ENCODE measurements at places on chromosomes 2 and 18.
A peak's percentile ranks its signal among the peaks of the same experiment; 100 is the strongest.

DNA sequence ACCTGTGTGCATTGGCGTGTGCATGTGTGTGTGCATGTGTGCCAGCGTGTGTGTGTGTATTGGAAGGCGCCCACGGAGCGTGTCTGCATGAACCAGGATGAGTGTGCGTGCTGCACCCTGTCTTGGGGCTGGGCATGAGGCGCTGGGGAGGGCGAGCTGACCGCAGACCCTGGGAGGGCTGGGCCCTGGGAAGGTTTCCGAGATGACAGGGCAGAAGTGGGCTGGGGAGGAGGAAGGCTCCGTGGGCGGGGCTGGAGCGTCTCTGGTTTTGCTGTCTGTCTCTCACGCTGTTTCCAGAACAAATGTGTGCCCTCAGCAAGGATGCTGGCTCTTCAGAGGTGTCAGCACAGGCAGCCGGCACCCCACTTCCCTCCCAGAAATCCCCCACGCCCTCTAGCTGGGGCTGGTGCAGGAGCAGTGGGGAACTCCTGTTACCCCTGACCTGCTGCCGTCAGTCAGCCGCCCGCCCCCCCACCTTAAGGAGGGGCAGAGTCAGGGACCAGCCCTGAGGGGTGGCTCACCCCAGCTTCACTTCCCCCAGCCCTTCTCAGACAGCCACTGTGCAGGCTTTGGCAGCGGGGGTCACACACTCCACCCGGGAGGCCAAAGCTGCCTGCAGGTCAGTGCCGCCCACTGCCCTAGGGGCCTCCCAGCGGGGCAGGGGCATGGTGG, at the start of gene GPR35:
GPR35 (plus strand) TSS at position 531 of the 672 bp plus-strand sequence. CDS start 4,473 bp downstream, outside the sequence.
- peak; percentile 39 for DNase-seq

- DNase-seq, result no peak
Measured at GRCh38 chr2:113273027-113273551, 5.6 kb downstream of the PAX8 start.

- no peak for DNase-seq
Measured at GRCh38 chr2:55729136-55729685, 35.6 kb upstream of the PNPT1 start.

DNA sequence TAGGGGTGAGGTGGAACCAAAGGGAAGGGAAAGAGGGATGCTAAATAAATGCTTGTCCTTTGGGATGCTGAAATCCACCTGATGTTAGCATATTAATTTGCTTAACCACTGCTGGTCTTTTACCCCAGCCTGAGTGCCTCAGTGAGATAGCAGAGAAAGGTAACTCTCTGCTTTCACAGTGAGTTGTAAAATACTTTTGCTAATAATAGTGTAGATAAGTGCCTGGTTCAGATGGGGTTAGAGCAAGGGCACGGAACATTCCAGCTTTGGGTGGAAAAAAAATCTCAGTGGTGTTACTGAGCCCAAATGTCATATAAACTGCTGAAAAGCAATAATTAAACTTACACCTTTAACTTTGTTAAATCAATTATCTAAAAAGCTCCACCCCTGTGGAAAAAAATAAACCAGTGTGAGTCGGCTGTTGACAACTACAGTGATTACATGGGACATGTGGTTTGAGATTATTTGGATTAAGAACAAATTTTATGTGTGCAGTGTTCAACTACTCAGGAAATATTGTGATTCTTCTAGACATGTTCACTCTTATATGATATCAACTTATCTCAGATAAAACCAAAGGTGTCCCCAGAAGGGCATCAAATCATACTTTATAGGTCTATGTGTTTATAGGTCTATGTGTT, 21.1 kb upstream of the RND3 start:
- no peak for DNase-seq

DNA sequence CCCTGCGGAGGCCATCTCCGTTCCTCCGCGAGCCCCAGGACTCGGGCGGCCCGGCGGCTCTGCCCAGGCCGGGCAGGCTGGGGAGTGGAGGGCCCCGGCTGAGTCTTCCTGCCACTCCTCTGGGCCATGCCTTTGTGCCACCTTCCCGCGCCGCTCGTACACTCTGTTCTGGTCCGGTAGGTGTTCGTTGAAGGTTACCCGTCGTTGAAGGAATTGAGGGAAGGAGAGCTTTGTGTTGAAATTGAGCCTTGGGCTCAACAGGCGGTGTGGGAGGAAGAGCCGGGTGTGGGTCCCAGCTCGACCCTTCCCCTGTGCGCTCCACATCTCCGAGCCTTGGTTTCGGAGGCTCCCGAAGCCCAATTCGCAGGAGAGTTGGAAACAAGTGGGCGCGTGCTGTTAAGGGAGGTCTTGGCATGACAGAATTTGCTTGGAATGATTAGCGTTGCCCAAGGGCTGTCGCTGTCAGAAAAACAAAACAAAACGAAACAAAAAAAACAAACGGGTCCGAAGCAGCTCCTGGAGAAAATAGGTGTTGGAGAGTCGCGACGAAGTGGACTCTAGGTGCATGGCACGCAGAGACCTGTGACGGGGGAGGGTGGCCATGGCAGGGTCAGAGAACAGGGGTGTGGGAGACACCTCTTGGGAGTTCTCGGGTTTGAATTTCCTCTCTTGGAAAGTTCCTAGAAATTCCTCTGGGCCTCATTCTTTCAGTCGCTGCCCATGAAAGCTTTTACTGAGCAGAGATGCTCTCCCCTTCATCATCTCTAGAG, 1.2 kb upstream of the MZT2A start:
- DNase-seq, result no peak

- no peak for DNase-seq
Measured at GRCh38 chr18:74732380-74732779, 134.7 kb downstream of the ZNF407 start.

- DNase-seq, result no peak
Measured at GRCh38 chr2:68429311-68429826, 37.7 kb downstream of the FBXO48 start.

DNA sequence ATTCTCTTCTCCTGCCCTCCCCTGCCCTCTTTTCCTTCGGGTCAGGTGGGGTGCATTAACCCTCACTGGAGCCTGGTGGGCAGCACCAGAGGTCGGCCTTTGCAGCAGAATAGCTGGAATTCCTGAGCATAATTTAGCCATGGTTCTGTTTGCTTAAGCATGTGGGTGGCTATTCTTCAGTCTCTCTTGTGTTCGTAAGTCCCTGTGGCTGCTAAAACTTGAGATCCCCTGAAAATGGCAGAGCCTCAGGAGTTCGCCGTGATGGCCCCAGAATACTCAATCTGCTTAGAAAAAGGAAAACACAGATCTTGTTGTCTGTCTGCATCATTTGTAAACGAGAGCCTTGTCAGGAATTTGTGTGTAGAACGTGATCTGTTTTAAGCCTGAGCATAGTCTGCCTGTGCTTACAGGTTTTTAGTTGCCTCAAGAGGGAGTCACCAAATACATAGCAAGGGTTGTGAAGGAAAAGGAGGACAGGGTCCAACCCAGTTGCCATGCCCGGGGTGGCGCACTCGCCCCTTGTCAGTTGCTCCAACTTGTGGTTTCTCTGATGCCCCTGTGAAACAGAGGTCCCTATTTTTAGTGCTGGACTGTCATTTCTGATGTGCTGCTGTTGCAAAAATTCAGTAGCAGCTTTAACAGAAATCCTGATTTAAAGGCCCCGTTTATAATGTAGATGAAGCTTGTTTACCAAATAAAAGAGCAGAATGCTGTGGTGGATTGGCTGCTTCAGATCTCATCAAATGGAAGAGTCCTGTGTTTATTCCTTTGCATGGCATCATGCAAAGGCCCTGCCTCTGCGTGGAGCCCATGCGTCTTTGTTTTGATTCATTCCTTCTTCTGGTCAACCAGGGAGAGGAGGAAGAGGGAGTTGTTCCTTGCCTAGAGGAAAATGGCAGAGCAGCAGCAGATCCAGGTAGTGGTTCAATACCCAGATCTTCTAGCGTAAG, 74.8 kb downstream of the WDSUB1 start:
- no peak for DNase-seq

DNA sequence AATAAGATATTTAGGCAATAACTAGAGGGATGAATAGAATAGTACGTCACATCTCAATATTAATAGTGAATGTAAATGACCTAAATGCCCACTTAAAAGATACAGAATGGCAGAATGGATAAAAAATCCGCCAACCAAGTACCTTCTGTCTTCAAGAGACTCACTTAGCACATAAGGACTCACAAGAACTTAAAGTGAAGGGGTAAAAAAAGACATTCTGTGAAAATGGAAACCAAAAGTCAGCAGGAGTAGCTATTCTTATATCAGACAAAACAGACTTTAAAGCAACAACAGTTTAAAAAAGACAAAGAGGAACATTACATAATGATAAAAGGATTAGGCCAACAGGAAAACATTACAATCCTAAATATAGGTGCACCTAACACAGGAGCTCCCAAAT, 56.7 kb upstream of the DSC1 start:
- DNase-seq, result no peak

DNA sequence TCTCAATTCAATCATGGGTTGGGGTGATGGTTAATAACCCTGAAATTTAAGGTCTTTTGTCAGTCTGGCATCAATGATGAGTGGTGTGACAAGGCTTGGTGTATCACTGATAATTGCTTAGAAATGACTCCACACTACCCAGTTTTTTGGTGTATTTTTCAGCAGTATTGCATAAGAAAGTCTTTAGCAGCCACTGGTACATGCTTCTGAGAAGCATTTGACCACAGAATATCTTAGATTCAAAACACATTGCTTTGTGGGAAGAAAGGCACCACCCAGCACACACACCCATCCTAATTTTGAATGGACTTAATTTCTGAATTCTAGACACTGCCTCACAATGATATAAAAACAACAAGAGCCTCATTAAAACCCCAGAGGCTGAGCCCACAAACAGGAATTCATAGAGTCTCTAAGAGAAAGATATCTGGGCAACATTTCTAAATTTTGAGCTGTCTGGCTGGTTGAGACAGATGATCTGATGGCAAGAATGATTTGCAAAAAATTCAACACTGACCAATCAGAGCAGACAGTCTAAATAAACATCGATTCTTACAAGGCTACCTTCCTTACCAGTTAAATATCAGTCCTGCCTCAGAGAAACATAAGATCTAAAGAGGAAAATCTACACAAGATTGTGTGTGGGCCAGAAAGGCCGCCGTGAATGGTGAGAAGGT, 114.7 kb upstream of the CYP1B1 start:
- DNase-seq, result no peak

DNA sequence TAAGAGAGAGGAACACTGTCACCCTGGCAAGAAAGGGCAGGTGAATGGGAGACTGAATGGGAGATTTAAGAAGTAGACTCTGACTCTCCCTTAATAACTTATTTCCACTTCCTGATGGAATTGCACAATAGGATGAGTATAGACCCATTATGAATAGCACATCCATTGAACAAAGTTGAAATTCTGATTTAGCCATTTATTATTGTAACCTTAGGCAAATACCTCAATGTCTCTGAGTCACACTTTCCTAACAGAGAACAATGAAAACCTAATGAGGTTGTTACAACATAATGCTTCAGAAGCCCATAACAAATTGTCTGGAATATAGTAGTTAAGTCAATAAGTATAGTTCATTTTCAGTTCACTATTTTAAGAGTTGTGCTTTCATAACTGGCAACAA, 78.9 kb downstream of the NRXN1 start:
- DNase-seq, result no peak

DNA sequence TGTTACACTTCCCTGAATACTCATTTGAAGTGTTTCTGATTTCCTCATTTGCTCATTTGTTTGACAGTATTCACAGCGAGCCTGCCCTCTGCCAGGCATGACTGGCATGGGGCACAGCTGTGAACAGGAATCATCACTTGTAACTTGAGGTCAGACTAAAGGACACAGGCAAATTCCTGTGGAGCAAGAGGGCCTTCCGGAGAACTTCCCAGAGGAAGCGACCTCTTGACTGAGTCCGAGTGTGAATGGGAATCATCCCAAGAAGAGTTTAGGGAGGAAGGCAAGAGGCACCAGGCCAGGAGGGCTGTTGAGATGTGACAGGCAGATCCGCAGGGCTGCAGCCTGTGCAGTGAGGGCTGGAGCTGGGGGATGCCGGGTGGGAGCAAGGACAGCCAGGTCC, 45.4 kb downstream of the LIMS1 start:
- no peak for DNase-seq

DNA sequence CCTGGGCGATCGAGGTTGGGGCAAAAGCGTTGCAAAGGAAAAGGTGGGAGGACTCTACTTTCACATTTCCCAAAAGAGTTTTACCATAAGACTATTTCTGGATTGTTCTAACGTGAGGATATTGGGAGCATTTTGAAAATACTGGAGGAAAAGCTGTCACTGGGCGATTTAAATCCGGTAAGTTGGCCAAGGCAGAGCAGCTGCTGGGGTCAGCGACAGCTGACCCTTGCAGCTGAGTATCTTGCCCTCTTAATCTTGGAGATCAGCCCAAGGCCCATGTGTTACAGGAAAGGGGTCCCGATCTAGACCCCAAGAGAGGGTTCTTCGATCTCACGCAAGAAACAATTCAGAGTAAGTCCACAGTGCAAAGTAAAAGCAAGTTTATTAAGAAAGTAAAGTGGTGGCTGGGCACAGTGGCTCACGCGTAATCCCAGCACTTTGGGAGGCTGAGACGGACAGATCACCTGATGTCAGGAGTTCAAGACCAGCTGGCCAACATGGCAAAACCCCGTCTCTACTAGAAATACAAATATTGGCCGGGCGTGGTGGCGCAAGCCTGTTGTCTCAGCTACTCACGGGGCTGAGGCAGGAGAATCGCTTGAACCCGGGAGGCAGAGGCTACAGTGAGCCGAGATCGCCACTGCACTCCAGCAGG, 964 bp upstream of the ST3GAL5 start:
- DNase-seq, result no peak

DNA sequence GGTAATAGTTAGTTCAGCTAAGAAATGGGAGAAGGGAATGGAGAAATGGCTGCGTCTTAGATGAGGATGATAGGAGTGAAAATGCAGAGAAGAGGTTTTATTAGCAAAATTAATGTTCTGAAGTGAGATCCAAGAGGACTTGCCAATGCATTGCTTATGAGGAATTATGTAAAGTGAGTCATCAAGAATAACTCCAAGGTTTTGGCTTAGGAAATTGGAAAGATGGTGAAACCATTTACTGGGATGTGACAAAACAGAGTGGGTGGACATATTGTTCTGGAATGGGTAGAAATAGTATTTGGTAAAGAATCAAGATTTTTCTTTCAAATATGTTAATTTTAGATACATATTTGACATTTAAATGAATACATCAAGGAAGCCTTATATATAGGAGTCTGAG, 306.6 kb upstream of the CYRIA start:
- no peak for DNase-seq

Measured in stimulated activated CD4-positive, alpha-beta T cell treated with anti-CD3 and anti-CD28 coated beads, Interleukin-15, amount 100 ng/mL, for 1 hour (primary cell).